ENCODE measurements at places on chromosomes 7 and 10.

DNA sequence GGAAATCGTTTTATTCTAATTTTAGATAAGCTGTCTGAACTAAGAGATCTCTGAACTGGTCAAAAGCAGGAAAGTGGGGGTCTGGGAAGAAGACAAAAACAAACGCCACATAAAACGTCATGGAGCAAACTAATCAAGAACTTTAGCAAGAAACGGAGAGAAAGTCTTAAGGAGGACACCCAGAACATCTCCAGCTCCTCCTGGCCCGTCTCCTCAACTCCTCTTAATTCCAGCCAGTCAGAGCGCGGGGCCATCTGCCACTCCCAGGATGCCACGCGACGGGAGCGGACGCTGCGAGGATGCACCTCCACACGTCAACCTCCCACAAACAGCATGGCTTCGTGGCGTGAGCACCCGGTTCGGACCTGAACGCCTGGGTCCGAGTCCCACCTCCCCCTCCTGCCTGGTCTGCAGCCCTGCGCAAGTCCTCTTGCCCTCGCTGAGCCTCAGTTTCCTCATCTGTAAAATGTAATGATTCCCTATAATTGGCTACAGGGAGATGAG, 598 bp downstream of the MMS19 start:
- DNase-seq: peak; percentile 87

DNA sequence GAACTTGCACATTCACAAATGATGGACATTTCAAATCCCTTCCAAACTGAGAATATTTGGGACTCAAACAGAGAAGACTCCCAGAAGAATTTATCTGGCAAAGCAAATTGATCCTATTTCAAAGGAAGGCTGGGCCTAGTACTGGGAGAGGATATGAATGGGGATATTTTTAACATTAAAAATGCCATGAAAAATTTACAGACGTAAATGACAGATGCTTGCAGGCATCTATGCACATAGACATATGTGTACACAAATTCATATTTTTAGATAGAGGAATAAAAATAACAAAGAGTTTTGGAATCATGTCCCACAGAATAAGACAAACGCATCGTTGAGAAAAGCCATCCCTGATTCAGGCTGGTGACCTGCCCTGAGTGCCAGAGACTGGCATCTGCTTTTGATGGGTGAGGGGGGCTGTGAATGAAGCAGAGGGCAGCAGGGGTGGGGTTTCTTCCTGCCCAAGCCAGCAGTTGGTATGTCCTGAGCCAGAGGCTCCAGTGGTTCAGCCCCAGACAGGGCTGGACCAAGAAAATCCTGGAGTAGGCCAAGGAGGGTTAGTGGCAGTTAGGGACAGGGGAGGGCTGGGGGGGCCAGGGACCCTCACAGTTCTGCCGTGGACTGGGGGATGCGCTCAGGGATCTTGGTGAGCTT, 138.5 kb downstream of the SLIT1 start:
- DNase-seq: no peak

GRCh38 chr10:113958631-113959382, 84.9 kb upstream of the ADRB1 start:
- DNase-seq: no peak

DNA sequence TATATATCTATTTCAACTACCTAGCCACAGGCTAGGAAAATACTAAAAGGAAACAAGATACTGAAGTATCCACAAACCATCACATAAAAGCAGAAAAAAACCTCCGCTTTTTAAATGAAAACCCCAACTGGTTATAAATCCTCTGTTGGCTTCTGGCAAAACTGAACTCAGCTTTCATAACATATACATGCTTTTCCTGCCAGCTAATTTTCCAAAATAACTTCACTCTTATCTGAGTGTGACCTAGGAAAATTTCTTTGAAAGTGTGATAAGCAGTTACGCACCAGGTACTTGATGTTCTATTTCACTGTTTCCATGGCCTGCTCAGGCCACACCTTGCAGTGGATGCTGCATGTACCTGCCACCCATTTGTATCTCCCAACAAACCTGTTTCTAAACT, 11.8 kb downstream of the FAM3C start:
- no peak for DNase-seq

DNA sequence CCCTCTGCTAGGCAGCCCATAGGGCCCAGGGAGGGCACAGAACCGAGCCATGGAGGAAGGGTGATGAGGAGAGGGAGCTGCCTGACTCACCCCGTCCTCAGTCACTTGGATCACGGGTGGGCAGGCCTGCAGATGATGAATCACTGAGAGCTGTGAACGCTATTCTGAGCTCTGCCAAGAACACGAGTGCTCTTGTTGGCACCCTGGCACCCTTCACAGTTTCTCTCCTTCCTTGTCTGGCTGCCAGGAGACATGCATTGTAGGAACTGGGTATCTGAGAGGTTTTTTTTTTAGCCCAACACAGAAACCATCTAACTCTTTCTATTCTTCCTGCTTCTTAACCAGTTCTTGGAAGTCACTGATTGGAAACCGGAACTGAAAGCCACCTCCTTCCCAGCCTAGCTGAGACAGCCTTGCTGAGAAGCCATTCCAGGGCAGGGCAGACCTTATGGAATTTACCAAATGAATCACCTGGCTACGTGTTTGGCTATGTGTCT, 82.1 kb downstream of the SLC37A3 start:
- DNase-seq: no peak

DNA sequence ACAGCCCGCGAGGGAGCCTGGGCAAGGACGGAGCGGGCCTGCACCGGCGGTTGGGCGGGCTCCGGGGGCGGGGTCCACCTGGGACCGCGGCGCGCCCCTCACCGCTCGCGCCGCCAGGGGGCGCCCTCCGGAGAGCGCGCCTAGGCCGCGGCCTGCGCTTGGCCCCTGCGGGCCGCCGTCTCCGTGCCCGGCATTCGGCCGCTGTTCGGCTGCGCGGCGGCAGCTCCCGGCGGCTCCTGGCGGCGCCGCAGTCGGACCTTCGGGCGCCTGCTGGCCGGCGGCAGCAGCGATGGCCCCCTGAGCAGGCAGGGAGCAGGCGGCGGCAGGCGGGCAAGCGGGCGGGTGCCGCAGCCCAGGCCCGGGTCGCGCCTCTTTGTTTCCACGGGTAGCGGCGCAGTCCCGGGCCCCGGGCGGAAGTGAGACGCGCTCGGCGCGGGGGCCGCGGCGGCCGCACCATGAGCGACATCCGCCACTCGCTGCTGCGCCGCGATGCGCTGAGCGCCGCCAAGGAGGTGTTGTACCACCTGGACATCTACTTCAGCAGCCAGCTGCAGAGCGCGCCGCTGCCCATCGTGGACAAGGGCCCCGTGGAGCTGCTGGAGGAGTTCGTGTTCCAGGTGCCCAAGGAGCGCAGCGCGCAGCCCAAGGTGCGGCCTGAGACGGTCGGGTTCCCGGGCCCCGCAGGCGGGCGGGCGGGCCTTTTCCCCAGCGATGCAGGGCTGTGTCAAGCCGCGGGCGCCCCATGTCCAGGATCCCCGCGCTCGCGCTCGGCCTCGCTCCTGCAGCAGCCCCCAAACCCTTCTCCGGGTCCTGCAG, at the start of gene INTS15:
Gene INTS15 (plus strand): TSS at position 193 of the 816 bp plus-strand sequence. CDS start 263 bp downstream, at position 456.
- DNase-seq: peak; percentile 93

- no peak for DNase-seq
These were observed 405.0 kb downstream of the GRID1 start for GRCh38 chr10:85961479-85962067.

DNA sequence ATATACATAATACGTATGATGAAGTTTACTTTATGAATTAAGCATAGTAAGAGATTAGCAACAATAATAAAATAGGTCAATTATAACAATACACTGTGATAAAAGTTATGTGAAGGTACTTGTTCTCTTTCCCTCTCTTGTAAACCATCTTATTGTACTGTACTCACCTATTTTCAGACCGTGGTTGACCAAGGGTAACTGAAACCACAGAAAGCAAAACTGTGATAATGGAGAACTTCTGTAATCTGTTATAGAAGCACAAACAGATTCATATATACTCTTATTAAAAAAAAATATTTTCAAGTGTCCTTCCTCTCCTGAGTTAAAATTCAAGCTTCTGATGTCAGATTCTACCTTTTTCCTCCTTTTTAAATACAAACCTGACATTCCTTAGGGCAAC, 1247.8 kb upstream of the SORCS1 start:
- no peak for DNase-seq

DNA sequence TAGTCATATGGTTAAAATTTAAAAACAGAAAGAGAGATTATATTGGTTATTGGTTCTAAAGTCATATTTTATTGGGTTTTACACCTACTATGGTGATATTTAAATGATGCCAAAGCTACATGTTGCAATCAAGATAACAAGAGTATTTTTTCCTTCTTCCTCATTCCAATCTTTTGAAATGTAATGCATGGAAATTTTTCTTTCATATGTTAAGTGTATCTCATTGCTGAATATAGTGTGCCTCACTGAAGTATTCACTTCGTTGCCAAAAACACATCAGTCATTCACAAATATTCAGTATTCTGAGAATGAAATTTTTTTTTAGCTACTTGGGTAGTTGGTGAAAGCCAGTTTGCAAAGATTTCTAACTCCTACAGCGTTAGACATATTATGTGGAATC, 19.5 kb downstream of the HDAC9 start:
- no peak for DNase-seq

DNA sequence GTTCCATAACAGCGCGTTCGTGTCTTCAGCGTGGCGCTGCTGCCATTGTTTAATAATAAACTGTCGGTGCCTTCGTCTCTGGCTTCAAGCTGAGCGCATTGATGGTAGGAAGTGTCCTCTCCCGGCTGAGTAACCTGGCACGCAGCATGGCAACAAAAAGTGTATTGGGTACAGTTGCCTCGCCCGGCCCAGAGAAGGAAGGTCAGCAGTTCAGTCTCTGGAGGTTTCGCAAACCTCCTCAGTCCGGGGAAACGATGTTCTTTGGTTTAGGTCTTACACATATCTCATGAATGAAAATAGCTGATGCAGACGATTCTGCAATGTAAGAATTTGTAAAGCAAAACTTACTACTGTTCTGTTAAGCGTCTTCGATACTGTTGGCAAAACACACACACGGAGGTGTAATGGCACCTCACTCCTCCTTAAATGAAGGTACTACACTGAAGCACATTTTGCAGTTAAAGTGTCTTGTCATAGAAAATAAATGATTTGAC, 739 bp upstream of the CCDC186 start:
- no peak for DNase-seq

- no peak for DNase-seq
These were observed 20.8 kb downstream of the OGDHL start for GRCh38 chr10:49741108-49741995.

DNA sequence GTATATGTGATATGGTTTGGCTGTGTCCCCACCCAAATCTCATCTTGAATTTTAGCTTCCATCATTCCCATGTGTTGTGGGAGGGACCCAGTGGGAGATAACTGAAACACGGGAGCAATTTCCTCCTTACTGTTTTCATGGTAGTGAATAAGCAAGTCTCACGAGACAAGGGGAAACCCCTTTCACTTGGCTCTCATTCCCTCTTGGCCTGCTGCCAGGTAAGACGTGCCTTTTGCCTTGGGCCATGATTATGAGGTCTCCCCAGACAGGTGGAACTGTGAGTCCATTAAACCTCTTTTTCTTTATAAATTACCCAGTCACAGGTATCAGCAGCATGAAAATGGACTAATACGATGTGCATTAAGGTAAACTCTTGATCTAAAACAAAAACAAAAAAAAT, 357.1 kb upstream of the AOAH start:
- DNase-seq: no peak

DNA sequence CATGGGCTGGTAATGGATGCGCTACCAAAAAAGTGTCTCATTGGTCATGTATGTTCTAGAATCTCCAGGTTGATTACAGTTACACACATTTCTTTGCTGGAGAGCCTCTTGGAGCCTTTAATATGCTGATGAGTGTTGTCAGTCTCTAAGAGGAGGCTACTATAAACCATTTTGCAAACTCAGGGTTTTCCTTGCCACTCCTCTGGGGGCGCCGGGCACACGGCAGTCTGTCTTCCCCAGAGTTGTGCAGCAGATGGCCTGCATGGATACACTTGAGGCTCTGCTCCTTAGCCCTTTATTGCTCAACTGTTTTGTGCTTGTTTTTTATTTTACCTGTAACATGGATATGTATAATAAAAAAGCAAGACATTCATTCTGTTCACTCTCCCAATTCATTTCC, 196.5 kb downstream of the ACTR3B start:
- DNase-seq: no peak

GRCh38 chr10:983971-984655, 4.1 kb upstream of the GTPBP4 start:
- no peak for DNase-seq

GRCh38 chr7:116138202-116138801, 72.0 kb upstream of the TES start:
- peak; percentile 80 for DNase-seq

- no peak for DNase-seq
These were observed 617.2 kb downstream of the AUTS2 start for GRCh38 chr7:70215491-70215890.

DNA sequence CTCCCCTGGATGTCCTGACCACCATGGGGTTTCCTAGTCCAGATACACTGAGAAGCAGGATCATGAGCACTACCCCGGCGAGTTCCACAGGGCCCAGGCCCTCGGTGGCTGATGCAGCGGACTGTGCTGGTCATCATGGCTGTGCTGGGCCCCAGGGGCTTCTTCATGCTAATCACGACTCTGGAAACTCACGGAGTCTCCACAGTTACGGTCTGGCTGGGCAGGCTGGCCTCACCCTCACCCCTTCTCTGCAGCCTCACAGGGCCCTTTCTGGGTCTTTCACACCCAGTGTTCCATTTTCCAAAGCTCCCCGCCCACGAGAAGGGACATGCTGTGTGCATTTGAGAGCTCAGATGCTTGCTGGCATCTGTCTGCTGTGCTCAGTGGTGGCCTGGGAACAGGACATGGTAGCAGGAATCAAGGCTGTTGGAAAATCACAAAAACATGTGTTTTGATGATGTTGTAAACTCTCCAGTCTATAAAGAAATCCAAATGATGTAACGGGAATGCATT, 119.0 kb downstream of the PTPN20 start:
- no peak for DNase-seq

- DNase-seq: no peak
These were observed 65.7 kb downstream of the AP3M1 start for GRCh38 chr10:74084955-74085354.

- no peak for DNase-seq
These were observed 1182.9 kb upstream of the LRRTM3 start for GRCh38 chr10:65742906-65743305.

DNA sequence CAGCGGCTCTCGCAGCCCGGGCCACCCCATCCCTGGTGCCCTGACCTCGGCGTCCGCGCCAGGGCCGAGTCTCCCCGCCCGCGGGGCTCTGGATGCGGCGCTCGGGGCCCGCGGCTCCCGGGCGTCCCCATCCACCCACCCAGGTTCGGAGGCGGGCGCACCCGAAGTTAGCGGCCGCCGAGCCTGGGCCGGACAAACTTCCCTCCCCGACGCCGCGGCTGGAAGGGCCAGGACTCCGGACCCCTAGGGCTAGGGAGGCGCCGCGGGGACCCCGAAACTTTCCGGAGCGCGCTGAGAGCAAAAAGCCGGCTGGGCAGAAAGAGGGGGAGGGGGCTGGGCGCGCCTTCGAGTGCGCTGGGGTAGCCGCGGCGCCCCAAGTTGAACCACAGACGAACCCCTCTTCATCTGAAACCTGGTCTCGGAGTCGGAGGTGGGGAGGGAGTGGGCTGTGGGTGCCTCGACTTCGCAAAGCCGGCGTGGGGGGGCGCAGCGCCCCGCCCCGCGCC, 3.7 kb upstream of the ELFN1 start:
- DNase-seq: no peak

GRCh38 chr7:134823400-134823799, 44.0 kb downstream of the CALD1 start:
- DNase-seq: no peak

All from Karpas-422 (cell line).